ENCODE measurements at places on chromosomes 7 and 10. TPM values are rescaled to one million over a fixed set of nuclear protein-coding genes. Genes with fewer than 3 reads are reported as not detected.

GRCh38 chr10:49408519-49409306 lies 12.8 kb upstream of the DRGX start:
- no peak for DNase-seq

GRCh38 chr10:84546609-84547008 lies 218.2 kb downstream of the CCSER2 start:
- DNase-seq: no peak

- DNase-seq: no peak
Observed at GRCh38 chr10:34049469-34049868, 715.0 kb upstream of the NRP1 start.

DNA sequence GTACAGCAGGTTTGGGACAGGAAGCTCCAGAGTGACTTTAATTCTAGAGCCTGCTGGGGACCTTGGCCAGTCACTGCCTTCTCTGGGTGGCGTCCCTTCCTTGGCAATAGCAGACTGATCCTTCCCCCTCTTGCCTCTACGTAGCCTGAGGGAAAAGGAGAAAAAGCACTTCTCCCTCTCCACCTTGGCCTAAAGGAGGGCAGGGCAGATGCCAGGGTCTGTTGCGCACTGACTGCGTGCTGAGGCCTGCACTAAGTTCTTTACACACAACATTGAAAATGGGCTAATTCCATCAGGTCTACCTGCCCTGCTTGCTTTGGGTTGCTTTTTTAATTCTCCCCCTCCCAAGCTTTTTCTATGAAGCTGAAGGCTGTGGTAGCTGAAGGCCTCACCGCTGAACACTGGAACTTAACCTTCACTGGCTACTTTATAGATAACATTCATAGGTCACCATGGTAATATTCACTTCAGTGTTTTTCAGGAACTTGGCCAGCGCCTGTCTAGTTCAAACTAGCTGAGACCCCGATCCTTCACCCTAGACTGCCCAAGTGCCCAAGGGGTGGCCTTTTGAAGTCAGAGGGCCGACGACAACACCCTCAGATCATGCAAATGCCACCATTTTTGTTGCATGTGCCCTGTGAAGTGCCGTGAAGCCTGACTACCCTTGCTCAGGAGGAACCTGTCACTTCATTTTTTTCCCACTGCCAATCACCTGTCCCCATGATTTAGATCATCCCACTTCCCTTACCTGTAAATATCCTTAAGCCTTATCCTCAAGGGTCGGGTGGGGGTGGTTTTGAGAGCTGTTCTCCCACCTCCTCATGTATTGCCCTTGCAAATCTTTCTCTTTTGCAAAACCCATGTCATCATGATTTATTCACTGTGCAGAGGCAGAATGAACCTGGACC lies 28.7 kb downstream of the PRF1 start:
- no peak for DNase-seq

GRCh38 chr10:74081192-74081803 lies 69.3 kb downstream of the AP3M1 start:
- no peak for DNase-seq

DNA sequence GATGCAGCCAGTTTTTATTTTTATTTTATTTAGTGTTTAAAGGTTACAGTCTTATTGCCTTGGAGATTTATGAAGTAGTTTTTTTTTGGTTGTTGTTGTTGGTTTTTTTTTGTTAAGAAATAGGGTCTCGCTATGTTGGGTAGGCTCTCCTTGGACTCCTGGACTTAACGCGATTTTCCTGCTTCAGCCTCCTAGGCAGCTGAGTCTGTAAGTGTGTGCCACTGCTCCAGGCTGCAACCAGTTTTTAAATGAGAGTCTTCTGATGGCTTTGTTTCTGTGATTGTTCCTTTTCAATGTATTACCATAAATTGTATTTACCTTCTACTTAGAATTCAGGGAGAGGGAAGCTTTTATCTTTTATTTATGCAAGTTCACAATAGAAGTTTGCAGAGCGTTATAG lies 62.8 kb downstream of the BICC1 start:
- DNase-seq: no peak

- no peak for DNase-seq
Observed at GRCh38 chr10:111130471-111130870, 53.6 kb downstream of the ADRA2A start.

DNA sequence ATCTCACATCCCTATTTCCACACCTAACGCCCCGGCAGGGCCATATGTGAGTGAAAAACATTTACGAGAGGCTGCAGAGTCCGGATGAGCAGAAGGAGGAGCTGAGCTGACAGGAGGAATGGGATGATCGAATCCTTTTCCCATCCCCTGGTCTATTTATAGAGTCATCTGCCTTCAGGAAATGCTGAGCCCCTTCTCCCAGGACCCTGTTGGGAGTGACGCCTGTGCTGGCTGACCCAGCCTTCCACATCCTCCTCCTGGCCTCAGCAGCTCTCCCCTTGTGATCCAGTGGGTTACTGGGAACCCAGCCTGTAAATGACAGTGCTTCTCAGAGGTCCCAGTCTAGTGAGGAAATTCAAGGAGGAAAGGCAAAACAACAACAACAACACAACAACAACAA lies 16.6 kb downstream of the DENND2A start:
- peak; percentile 71 for DNase-seq

- DNase-seq: no peak
Observed at GRCh38 chr7:101950450-101951119, 133.2 kb downstream of the CUX1 start.

GRCh38 chr10:6755781-6756460 lies 175.8 kb upstream of the PRKCQ start:
- no peak for DNase-seq

- peak; percentile 44 for DNase-seq
Observed at GRCh38 chr10:132544744-132545658, 7.4 kb downstream of the INPP5A start.

GRCh38 chr10:73979141-73979808 lies 18.6 kb upstream of the VCL start:
- no peak for DNase-seq

DNA sequence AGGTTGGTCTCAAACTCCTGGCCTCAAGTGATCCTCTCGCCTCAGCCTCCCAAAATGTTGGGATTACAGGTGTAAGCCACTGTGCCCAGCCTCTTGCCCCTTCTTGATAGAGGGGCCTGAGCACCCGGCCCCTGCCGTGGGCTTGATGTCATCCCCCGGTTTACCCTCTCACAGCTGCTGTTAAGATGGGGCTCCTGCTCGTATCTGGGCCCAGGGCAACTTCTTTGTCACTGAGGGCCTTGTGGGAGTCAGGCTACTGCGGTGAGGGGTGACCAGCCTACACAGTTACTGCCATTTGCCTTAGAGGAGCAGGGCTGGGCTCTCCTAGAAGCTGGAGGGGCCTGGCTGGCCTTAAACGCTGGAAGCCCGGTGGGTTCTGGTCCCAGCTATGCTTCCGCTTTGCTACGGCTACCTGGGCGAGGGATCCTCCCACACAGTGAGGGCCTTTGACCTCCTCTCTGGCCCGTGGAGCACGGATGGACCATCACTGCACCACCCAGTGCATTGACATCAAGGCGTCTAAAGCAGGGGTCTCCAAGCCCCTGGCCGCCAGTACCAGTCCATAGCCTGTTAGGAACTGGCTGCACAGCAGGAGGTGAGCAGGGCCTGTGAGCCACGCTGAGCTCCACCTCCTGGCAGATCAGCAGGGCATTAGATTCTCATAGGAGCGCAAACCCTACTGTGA lies 1.1 kb upstream of the TMEM130 start:
- DNase-seq: no peak

DNA sequence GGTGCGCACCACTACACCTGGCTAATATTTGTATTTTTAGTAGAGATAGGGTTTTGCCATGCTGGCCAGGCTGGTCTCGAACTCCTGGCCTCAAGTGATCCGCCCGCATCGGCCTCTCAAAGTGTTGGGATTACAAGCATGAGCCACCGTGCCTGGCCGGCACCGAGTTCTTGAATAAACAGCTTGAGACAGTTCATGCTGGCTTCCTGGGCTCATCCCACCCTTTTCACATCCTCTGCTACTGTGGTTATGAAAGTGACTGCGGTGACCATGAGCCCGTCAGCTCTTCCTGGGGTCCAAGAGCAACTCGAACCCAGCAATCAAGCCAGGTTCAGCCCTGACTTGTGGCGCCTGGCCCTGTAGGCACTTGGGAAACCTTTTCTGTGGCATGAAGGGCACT lies 38.7 kb downstream of the HIP1 start:
- no peak for DNase-seq

- DNase-seq: no peak
Observed at GRCh38 chr10:52469970-52470705, 156.1 kb downstream of the DKK1 start.

GRCh38 chr10:101744267-101744666 lies 31.6 kb downstream of the FGF8 start:
- no peak for DNase-seq

DNA sequence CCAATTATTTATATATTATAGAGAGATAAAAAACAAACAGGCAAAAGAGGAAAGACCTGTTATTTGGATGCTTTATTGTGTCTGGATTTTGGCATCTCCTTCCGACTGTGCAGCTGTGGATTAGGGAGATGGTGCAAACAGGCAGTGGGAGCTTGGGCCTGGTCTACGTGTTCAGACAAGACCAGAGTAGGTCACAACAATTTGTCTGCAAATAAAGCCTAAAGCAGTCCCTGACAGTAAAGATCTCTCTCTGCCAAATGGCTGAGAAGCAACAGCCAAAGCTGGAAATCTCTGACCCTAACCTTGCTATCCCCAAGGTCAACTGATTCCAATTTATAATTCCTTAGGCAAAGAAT lies 82.0 kb downstream of the ABLIM1 start:
- no peak for DNase-seq

DNA sequence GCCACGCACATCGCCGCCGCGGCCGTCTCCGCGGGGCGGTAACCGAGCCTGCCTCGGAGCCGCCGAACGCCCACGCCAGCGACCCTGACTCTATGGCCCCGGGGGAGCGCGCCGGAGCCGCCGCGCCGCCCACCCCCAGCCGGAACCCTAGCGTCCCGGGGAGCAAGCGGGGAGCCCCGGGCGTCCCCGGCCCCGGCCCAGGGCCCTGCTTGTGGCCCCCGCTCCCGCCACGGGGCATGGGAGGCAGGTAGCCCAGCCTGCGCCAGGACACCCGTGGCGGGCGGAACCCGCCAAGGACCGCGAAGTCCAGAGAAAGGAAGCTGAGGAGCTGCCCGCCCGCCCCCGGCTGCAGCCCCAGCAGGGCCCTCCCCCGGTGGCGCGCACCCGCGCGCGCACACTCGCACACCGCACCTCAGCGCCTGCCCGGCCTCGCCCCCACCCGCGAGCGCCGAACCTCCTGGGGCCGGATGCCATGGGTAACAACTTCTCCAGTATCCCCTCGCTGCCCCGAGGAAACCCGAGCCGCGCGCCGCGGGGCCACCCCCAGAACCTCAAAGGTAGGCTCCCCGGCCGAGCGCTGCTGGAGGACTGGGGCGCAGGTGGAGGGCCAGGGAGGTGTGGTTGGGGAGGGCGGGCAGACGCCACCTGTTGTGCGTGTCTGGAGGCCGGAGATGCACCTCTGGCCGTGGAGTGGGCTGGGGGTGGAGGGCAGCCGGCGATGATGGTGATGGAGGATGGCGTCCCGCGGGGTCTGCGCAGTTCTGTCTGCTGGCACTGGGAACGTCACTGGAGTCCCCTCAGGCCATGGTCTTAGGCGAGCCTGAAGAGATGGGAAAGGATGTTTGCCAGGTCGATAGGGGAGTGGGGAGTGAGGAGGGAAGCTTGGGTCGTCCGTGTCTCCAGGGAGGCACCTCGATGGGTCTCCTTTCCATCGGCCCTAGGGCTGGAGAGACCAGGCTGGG lies 692 bp downstream of the NEURL1 start:
- peak; percentile 62 for DNase-seq

DNA sequence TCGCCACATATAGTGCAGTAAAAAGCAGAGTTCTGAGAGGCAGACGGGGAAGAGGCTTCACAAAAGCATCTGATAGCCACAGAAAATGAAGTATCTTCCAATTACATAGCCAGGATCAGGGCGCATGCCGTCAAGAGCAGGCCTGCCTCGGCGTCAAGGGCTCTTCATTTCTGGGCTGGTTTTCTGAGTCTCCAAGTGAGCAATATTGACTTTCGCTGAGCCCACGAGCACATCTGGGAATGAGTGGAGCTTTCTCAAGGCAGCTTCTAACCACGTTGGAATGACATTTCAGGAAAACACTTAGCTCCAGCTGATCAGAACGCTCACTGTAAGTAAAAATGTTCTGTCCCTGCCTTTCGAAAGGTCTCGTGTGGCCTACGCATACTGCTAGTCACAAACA lies 51.9 kb downstream of the CLRN3 start:
- no peak for DNase-seq

- peak; percentile 66 for DNase-seq
Observed at GRCh38 chr7:143172354-143172753, 10.9 kb upstream of the TAS2R39 start.

GRCh38 chr7:111238886-111239285 lies 148.0 kb downstream of the LRRN3 start:
- DNase-seq: no peak

DNA sequence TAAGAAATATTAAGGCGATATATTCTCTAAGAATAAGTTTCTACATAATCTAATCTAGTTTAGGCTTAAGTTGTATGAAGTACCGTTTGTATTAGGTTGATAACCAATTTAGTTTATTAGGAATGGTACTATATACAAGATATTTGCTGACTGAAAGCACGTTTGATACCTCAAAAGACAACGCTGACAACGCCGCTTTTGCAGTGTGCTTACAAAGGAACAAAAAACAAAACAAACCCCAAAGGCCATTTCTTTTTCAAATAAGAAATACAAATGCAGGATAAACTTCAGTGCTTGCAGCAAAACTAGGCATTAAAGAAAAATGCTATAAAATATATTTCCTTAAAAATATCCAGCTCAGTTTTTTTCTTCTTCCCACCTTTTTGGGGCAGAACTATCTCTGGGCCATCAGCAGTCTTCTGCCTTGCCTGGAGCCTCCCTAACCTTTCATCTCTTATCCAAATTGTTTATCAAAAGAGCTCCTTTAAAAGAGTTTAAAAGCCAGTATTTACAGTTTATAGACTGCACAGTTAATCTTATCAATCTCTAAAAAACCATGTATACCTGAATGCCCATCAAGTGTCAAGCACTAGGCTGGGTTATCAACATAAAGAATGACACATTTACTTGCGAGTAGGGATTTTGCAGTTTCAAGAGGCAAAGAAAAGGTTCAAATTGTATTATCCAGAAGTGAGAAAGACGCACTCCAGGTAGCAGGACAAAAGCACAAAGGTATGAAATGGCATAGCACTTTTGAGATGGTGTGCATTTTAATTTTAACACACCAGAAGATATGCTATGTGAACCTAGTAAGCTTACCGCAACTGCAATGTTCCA lies 4.1 kb upstream of the KMT2E start:
- DNase-seq: no peak

The ANKRD22 gene
- 0.15 TPM for total RNA-seq

The CLDN4 gene
- 0.23 TPM for total RNA-seq

The PRF1 gene
- 1.3 TPM for total RNA-seq

The FAM241B gene
- total RNA-seq: 7.9 TPM

The TSPAN33 gene
- 12.8 TPM for total RNA-seq

The ZNF365 gene
- total RNA-seq: 4.0 TPM

The SLC39A12 gene
- total RNA-seq: not detected

The CYP26C1 gene
- total RNA-seq: not detected

The LIPF gene
- total RNA-seq: not detected

The VGF gene
- total RNA-seq: not detected

The NAT16 gene
- total RNA-seq: not detected

All from right cardiac atrium (tissue), 5 donors.